ENCODE measurements at places on chromosomes 13 and 19.

- no peak for DNase-seq
Observed at GRCh38 chr13:94878602-94879165, 166.3 kb upstream of the SOX21 start.

GRCh38 chr19:41367848-41368301 lies 3.9 kb upstream of the B9D2 start:
- DNase-seq, result no peak

- DNase-seq, result no peak
Observed at GRCh38 chr13:106499896-106500295, 35.6 kb downstream of the EFNB2 start.

DNA sequence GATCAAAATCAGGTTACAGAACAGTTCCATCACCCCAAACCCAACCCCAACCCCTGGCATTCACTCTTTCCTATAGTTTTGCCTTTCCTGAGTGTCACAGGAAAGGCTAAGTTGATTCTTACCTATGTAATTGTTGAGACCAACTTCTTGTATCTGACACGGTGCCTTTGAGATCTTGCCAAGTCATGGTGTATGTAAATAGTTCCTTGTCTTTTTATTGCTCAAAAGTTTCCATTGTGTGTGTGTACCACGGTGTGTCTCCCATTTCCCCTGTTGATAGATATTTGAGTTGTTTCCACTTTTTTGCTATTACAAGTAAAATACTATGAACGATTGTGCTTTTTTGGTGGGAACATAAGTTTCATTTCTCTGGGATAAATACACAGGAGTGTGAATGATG lies 3.3 kb upstream of the IGFL2 start:
- no peak for DNase-seq

DNA sequence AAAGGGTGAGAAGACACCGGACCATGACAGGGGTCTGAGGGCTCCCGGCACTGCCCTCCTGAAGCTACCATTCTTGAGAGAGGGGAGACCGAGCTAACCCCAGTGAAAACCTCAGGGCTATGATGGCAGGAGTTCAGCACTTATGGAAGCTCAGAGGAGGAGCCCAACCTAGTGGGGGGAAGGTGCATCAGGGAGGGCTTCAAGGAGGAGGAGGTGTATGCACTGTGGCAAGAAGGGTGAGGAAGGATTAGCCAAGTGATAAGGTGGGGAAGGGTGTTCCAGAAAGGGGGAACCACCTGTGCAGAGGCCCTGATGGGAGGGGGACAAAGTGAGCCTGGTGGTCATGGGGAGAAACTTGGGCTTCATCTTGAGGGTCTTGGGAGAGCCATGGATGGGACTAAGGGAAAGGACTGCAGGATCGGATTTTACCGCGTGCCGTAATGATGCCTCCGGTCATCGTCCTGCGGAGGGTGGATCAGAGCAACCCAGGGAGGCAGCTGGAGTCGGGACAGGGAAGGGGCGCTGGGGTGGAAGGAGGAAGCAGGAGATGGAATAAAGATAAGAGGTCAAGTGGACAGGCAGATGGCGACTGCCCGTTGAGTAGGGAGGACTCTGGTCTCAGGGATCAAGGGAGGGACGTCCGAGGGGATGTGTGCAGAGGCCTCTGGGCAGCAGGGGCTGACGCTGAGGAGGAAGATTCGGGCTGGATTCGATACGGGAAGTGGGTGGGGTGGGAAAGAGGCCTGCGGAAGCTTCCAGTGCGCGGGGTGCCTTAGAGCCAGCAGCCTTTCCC lies 13.3 kb upstream of the PSMD8 start:
- DNase-seq, result no peak

DNA sequence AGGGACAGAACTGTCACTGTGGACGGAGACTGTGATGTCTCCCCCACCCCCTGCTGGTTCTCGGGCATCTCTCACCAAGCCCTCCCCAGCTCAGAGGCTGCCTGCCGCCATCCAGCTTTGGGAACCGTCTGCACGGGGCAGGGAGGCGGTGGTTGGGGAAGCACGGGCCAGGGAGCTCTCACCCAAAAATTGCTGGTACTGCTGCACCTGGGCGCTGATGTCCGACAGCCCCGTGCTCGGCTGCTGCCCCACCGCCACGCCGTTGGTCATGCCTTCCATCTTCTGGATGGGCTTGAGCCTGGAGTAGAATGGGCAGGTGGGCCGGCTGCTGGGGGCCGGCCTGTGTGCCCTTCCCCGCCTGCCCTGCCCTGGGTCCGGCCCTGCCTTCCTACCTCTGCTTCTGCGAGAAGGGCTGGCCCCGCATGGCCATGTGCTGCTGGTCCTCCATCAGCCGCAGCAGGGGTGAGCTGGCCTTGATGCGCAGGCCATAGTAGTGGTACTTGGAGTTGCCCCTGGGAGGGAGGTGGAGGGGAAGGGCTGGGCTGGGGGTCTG lies 16.1 kb downstream of the DCAF15 start:
- no peak for DNase-seq

GRCh38 chr13:106566641-106567473 lies 1.1 kb downstream of the ARGLU1 start:
- peak; percentile 45 for DNase-seq

DNA sequence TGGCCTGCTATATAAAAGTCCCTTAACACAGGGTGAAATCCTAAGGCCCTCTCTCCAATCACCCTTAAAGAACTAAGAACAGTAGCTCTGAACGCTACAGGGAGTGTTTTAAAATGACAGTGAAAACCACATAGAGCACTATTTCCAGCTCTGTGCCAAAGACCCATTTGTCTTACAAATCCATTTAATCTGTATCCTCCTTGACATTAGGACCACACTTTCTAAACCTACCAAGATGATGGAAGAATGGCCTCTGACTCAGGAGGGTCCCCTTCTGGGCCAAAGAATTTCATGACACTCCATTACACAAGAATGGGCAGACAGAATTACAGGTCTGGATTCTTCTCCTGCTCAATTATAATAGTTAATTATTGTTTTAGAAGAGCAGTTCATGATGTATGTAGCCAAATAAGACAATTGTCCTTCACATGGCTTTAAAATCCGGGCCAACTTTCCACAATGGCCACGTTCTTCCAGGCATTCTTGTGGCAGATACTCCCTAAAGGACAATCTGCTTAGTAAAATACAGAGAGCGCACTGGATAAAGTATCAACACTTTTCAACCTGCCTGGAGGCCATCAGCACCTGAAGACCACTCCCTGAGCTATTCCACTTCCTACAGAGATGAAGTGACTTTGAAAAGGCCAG lies 61.0 kb downstream of the STK24 start:
- DNase-seq, result no peak
